ENCODE measurements at places on chromosomes 12 and 14.

DNA sequence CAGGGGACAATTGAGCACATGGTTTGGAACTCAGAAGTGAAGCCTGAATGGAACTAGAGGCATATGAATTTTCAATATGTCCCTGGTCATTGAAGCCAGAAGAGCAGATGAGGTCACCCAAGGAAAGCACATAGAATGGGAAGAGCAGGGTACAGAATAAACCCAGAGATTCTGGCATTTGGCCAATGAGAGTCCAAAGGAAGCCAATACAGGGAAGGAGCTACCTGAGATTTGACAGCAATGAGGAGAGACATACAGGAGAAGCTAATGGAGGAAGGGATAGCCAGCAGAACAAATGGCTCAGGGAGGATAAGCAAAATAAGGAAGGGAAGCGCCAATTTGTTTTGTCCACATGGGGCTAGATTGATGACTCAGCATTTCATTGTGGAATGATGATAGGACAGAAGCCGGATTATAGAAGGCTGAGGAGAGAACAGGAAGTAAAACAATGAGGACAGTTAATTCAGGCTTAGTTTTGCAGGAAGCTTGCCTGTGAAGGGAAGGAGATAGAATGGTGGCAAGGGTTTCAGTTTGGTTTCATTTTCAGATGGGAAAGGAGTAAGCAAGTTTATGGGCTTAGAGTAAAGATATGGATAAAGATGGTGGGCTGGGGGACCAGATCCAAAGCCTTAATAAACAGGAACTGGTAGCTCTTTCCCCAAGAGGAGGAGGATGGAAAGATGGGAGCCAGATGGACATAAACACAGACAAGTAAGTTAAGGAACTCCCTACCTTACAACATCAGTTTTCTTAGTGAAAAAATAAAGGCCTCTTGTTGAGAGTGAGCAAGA is 3.2 kb upstream of the SPTSSA start:
- no peak for DNase-seq

- DNase-seq, result no peak
Measured at GRCh38 chr12:104219361-104219892, 3.8 kb downstream of the TXNRD1 start.

DNA sequence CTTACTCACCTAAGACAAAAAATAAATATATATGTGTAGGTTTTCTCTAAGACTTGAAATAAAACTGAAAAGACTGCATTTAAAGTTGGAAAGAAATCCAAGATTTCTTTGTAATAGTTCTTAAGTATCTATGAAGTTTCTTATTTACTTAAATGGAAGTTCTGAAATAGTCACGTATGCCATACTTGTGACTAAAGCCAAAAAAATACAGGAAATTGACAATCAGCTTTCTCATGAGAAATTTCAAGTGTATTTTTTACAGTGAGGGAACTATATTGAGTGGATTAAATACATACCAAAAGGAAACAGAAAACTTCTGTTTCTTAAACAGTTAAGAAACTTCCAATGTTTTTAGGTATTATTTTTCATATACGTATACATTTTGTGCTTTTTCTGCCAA is 188.1 kb downstream of the DPY19L2 start:
- DNase-seq, result no peak

DNA sequence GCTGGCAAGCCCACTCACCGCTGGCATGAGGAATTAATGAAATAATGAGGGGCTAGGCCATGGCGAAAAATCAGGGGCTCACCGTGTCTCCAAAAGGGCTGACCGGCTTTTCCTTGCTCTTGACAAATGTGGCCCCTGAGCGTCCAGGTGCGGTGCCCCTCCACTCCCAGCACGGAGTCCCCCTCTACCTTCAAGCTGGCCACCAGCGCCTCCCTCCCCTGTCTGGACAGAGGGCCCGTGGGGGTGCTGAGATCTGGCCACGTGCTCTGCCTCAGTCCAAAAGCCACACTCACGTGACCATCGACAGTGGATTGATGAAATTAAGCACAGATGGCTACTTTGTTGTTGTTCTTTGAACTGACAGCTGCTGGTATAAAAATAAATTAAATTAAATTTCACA is 78.8 kb upstream of the BCL11B start:
- no peak for DNase-seq

All from stimulated activated CD4-positive, alpha-beta T cell treated with anti-CD3 and anti-CD28 coated beads, Interleukin-4, amount 100 ng/mL, for 24 hours (primary cell).